ENCODE measurements at places on chromosomes 16 and 17.
A peak's percentile ranks its signal among the peaks of the same experiment; 100 is the strongest.

DNA sequence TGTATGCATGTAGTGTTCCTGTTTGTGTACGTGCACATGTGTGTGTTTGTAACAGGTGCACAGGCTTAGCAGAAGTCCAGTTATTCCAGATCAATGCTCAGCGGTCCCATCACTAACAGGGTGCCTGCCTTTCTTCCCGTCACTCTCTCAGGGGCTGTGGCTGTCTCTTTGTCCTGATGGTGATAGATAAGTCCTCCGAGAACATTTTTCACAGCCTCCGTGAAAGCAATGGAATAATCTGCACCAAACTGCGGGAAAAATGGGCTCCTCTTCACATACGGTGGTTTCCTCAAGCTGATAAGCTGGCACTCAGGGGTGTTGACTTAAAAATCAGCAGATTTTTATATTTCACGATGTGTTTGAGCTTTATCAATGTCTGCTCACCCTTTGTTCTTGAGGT, 342.3 kb downstream of the TMEM114 start:
- DNase-seq, result no peak

DNA sequence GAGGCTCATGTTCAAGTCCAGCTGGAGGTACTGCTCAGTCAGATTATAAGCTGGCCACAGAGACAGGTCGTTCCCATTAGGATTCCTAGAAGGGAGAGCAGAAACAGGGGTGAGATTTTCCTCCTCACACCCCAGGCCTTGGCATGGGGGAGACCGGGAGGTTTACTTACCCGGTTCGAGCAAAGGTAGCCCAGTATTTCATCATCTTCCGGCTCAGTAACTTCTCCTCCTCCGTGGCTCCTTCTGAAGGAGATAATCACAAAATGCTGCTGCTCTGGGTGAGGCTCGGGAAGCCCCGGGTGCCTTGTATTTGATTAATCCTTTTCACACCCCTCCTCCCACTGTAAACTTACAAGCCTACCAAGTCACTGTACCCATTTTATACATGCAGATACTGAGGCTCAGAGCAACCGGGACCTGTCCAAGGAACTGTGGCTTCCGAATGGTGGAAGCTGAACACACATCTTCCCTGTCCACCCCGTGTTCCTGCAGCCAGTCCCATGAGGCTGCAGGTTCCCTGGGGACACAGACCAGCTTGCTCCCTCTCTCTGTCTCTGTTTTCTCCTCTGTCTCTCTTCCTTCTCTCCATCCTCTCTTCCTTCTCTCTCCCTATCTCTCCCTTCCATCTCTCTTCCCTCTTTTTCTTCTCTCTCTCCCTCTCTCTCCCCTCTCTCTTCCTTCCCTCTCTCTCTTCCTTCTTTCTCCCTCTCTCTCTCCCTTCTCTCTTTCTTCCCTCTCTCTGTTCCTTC, 13.9 kb upstream of the CES1 start:
- DNase-seq, result no peak

GRCh38 chr17:39722965-39723848, 7.1 kb downstream of the MIEN1 start:
- DNase-seq, result no peak

DNA sequence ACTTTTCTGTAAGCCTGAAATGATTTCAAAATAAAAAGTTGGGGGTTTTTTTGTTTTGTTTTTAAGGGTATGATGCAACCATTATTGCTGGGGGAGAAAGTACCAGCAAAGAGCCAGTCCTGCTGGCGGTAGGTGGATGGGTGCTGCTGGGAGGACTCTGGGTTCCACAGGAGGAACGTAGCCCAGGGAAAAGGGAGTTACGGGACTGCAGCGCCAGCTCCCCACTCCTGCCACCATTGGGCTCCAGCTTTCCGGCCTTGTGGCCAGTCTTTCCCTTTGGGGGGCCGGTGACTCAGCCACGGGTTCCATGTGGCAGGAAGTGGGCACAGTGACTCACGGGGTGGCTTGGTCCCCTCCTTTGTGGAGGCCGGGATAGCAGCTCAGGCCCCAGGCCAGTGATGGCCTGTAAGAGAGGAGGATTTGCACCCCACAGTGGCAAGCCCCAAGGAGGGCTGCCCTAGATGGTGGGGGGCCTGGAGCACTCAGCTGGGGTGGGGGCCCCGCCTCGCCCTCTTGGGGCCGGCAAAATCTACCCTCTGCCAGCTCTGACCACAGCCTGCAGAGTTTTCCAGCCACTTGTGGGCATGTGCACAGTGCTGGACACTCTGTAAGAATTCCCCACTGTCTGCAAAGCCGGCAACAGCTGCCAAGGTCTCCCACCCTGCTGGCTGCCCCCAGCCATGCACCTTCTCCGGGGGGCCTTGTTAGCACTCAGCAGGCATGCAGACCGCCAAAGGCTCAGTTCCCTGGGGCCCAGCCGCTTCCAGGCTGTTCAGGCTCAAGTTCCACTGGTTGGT, 30.4 kb downstream of the SOCS3 start:
- peak; percentile 69 for DNase-seq

DNA sequence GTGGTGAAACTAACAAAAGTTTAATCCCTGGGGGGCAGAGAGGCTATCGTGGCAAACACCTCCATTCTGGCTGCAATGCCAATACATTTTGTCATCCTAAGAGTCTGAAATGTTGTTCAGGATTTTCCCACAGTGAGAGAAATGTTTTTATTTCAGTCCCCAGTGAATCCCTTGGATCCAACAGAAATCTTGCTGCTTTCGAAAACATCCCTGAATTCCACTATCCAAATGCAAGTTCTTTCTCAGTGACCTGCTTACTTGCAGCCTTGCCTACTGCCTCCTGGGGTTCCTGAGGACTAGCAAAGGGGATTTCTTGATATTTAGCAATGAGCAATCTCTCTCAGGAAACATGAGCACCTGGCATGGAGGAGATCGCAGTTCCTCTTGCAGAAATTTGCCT, 202.1 kb upstream of the IRX3 start:
- DNase-seq, result no peak

DNA sequence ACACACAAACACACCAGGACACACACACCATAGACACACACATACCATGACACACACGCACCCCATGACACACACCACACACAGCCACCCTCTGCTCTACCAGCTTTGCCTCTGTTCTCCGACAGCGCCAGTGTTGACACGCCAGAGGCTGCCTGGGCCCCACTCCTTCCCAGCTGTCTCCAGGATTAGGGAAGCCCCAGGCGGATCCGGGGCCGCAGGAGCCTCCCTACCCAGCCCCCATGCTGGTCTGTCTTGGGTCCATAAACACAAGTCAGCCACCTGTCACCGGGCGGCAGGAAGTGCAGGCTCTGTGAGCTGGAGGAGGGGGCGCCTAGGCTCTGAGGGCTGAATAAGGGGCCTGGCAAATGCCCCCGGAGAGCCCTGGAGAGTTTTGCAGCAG, 10.5 kb downstream of the TBC1D16 start:
- no peak for DNase-seq

DNA sequence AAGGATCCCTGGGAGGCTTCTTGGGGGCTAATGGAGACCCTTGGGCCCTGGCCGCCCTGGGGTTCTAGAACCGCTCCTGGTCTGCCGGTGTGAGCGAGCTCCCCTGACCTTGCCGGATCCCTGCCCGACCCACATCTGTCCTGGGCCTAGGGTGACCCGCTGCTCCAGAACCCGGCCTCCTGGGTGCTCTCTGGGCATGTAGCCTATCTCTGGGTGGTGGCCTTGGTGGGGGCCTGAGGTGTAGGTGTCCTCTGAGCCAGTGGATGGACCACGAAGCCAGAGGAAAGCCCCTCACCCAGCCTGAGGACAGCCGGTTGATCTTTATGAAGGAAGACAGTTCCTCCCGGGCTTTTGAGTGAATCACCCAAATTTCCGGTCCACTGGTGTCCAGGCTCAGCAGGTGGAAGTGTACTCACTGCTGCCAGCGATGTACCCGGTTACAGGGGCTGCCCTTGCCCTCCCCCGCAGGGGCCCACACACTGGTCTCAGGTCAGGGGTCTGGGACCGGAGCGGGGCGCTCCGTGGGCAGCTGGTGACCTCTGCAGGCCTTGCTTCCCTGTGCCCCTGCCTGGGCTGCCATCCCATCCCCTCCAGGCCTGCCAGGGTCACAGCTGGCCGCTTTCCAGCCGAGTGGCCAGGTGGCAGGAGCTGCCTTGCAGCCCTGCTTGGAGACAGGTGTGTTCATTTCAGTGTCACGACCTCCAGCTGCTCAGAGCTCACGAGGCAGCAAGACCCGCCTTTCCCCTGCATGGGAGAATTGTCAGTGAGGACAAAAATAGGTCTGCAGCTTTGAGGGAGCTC, 10.5 kb upstream of the GSE1 start:
- DNase-seq, result no peak

- DNase-seq, result no peak
Measured at GRCh38 chr17:50359005-50359699, 13.2 kb downstream of the XYLT2 start.
